ENCODE measurements at places on chromosomes 12 and 14.

DNA sequence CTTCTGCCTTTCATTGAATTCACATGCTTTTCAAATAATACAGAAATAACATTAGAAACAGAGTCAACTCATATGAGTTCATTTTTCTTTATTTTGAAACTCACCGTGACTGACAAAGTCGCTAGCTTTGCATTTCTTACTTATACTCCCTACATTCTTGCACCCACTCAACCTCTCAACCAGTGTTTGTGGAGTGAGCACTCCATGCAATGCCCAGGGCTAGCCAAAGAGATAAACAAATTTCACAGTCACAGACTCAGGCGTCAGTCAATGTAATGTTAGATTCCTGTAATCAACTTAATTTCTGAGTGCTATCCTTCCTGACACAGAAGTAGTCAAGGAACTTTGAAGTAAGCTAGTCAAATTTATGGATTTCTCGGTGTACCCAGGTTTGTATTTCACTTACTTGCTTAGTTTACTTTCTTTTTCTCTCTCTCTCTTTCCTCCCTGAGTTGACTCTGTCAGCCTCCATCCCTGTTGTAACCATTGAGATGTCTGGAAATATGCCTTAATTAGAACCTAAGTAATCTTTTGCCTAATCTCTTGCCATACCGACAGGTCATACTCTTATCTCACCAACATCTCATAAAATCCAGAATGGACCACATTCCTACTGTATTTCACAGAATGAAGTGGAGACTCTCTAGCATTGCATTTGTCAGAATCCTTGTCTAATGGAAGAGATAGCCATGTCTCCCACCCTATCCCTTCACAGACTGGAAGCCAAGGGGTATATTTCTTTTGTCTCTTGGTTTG, 413.0 kb downstream of the AEBP2 start:
- no peak for DNase-seq

GRCh38 chr12:9334041-9334692, 126.0 kb upstream of the PZP start:
- no peak for DNase-seq

- DNase-seq = no peak
Measured at GRCh38 chr12:104551313-104551931, 94.7 kb downstream of the CHST11 start.

GRCh38 chr12:115774148-115774895, 503.2 kb downstream of the MED13L start:
- no peak for DNase-seq

- no peak for DNase-seq
Measured at GRCh38 chr14:105475269-105476096, 862 bp downstream of the CRIP2 start.

GRCh38 chr12:57626111-57626920, 6.7 kb downstream of the B4GALNT1 start:
- no peak for DNase-seq

DNA sequence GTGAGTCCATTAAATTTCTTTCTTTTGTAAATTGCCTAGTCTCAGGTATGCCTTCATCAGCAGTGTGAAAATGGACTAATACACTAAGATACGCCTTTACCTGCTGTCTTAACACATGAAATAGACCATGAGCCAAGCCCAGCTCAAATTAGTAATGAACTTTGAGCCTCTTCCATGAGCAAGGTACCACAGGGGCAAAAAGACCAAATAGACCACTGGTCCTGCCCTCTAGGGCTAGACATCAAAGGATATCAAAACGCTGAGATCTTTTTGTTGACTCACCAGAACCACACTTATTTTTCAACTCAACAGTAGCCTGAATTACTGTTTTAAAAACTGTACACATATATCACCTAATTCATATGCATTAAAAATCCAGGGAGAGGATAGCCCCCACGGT, 137.5 kb upstream of the NOS1 start:
- DNase-seq = no peak

GRCh38 chr14:78698991-78699390, 528.8 kb downstream of the NRXN3 start:
- DNase-seq = no peak

DNA sequence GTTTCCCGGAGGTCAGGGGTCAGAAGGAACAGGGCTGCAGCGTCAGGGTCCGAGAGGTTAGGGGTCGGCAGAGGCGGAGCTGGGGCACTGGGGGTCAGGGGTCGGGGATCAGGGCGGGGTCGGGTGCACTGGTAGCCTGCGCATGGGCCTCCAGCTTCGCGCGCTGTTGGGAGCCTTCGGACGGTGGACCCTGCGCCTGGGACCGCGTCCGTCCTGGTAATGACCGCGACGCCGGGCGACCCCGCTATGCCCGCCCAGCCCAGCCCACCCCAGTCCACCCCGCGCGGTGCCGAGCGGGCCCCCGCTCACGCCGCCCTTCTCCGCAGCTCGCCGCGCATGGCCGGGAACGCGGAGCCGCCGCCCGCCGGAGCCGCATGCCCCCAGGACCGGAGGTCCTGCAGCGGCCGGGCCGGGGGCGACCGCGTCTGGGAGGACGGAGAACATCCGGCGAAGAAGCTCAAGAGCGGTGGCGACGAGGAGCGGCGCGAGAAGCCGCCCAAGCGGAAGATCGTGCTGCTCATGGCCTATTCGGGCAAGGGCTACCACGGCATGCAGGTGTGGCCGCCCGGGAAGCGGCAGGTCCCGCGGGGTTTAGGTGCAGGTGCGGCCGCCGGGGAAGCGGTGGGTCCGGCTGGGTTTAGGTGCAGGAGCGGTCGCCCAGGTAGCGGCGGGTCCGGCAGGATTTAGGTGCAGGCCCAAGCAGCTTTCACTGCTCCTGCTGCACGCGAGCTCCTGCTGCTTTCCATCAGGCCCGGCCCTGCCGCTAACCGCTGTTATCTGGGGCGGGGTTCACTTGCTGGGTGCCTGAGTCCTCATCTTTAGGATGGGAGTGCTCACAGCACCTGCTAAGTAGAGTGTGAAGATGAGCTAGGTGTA, 743 bp downstream of the PUS1 start:
- no peak for DNase-seq
